NCI-H1048 (cell line): ENCODE measurements at places on chromosomes 13 and 19.

- DNase-seq = no peak
These were observed 47.9 kb downstream of the LYL1 start for GRCh38 chr19:13054626-13055212.

DNA sequence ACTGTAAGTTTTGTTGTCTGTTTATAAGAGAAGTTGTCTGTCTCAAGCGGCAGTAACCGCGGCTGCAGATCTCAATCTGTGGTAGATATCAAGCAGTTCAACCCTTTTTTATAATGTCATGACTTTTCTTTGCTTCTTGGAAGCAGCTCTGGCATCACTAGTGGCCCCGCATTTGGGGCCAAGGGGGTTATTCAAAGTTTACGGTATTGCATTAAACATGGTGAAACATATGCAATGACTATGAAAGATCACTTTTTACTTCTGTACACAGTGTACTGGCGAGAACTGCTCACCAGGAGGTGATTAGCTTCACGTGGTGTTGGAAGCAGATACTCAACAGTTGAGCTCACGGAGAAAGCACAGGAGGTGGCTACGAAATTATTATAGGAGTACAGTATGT is 4.6 kb upstream of the FFAR3 start:
- DNase-seq = no peak

DNA sequence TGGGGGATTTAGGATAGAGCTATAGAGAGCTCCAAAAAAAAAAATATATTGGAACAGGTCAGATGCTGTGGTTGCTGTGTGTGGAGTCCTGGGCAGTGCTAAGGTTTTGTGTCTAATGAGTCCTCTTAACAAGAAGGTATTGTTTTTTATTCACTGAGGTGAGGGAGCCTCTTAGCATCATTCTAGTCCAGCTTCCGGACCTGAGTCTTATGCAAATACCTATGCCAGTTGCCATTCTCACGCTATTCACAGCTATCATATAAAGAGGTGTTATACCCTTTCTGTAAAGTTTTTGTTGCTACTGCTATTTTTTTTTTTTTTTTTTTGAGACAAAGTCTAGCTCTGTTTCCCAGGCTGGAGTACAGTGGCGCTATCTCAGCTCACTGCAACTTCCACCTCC is 1.4 kb downstream of the NLRP2 start:
- DNase-seq = no peak

GRCh38 chr13:113295776-113296175 is 1.3 kb upstream of the LAMP1 start:
- DNase-seq = no peak

DNA sequence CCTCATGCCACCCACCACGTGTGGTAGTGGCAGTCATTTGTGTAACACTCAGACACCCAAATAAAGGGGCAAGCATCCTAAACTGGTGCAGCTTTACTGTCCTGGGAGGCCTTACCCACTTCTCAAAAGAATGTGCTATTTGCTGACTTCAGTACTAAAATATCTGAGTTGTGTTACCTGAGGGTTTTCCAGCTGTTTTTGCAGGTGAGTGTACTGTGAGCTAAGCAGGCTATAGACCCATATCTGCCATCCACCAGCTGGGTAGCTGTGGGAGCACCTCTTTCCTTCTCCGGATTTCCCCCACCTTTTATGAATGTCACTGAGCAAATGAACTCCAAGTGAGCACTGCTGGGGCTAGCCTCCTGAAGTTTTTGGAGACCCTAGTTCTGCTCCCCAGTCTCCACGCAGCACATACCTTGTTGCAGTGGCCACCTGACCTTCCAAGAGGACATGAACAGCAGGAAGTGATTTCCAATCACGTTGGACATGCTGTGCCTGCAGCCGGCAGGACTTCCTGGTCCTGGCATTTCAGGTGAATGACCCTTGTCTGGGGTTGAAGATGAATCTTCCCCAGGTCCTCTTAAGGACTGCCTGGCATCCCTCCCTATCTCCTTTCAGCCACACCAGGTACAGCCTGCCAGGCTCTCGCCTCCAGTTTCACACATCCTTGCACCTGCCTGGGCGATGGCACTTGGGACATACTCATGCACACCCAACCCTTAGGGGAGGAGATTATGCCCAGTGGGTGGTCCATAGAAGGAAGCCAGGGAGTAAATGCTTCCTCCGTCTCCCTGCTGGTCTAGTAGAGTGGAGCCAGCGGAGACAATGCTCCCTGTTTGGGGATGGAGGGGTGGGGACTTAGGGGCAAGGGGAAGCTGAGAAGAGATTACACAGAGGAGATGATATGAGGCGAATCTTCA is 109.5 kb upstream of the SPATA13 start:
- DNase-seq = no peak

- DNase-seq = no peak
These were observed 35.0 kb downstream of the FLT1 start for GRCh38 chr13:28459911-28460310.

DNA sequence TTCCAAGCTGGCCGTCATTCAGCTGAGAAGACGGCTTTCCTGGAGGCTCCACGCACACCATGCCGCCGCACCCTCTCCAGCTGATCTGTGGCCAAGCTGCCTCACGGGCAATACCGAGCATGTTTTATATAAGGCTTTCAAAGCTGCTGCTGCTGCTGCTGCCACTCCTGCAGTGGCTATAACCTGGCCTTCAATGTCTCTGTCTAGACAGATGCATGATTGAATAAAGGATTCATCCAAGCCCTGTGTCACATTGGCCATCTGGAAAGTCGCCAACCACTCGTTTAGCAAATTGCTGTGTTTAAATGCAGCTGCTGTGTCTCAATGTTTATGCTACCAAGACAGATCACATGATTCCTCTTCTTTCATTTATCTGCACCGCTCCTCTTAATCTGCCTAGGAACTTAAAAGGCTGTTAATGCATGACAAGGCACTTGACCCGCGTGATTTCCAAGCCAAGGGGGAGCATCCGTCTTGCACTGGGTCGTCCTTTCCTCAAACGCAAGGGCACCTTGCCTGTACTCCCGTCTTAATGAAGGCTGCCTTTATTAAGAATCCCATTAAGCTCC is 114.3 kb downstream of the TEX26 start:
- DNase-seq = no peak

GRCh38 chr13:110455941-110456340 is 105.6 kb downstream of the RAB20 start:
- peak; percentile 51 for DNase-seq

- no peak for DNase-seq
These were observed 29.5 kb upstream of the KBTBD6 start for GRCh38 chr13:41162151-41162550.

DNA sequence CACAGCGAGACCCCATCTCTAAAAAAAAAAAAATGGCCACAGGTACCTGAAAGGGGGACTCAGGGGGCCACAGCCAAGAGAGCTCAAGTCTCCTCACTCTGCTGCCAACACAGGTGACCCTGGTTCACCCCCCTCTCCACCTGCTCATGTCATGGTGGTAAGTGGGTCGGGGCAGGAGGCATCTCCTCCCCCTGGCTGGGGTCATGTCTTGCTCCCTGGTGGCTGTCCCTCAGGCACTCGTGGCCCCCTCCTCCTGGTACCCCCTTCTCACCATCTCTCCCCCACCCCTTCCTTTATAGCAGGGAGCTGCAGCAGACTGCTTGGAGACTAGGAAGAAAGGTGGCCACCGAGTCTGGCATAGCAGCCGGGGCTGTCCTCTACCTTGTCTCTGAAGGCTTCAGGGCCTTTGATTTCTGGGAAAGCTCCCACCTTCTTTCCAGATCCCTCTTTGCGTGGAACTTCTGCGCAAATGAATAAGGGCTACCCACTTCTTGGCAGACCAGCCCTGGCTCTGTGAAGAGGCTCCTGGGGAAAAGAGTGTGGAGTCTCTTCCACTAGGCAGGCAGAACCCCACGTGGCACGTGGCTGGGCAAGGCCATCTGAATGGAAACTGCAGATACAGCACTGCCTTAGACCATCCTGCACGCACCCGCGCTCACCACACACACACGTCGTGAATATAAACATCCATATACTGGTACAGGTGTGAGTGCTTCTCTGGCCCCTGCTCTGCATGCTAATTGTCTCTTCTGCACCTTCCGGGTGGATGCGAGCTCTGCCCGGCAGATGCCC is 20.1 kb upstream of the MIER2 start:
- no peak for DNase-seq

GRCh38 chr19:16085115-16085514 is 8.8 kb downstream of the TPM4 start:
- no peak for DNase-seq

DNA sequence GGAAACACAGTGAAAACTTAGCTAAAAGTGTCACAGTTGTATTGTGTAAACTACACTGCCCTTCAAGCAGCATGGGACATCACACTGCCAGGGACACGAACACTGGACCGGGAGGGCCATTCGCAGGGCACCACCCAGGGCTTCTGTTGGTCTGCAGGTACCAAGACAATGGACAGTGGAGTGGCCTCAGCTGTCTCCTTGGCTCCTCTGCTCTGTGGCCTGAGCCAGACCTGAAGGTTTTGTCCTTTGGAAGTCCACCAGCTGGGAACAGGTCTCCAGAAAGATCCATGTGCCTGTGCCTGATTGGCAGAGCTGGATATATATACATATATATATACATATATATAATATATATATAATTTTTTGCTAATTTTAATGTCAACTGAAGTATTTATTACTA is 149.8 kb downstream of the ZNF536 start:
- DNase-seq = no peak

GRCh38 chr19:34711890-34712289 is 22.2 kb upstream of the ZNF181 start:
- DNase-seq = no peak

DNA sequence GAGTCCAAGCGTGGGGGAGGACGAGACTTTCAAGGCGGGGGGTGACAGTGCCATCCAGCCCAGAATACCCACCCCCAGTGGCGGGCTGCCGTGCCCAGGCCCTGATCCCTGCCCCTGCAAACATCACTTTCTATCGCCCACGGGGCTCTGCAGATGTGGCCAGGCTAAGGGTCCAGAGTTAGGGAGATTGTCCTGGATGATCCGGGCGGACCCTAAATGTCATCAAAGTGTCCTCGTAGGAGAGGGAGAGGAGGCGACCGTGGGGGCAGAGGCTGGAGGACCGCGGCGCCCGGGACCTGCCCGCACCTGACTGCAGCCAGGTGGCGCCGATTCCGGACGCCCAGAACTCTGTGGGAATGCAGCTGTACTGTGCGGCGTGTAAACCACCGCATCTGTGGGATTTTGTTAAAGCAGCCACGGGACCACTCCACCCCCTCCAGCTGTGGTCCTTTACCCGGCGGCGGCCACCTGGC is 32.4 kb downstream of the GJA3 start:
- no peak for DNase-seq

- no peak for DNase-seq
These were observed 737.4 kb downstream of the UQCRFS1 start for GRCh38 chr19:28475525-28475924.
